GF-D8 (cell line): ENCODE measurements at places on chromosomes 3 and 15.

GRCh38 chr3:1987980-1988379 is 110.7 kb upstream of the CNTN4 start:
- DNase-seq: no peak

GRCh38 chr3:27171113-27171512 is 198.1 kb downstream of the NEK10 start:
- peak; percentile 44 for DNase-seq

GRCh38 chr3:14810801-14811661 is 7.7 kb upstream of the FGD5 start:
- no peak for DNase-seq

DNA sequence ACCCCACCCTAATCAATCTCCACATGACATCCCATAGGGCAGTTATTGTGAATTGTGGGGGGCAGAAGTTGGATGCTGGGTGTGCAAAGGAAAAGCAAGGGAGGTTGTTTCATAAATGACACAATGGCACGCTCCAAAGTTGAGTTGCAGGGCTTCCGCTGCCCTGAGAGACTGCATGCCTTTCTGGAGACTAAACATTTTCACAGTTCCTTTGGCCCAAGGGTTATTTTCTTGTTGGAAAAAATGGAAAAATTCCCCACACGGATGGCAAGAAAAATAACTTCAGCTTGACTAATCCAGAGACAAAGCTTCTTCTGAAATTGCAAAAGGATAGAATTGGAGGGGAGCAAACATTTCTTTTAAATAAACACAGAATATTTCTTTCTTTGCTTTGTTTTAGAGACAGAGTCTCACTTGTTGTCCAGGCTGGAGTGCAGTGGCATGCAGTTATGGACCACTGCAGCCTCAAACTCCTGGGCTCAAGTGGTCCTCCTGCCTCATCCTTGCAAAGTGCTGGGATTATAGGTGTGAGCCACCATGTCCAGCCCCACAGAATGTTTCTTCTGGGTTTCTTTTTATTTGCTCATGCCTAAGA is 19.1 kb upstream of the TPM1 start:
- no peak for DNase-seq

DNA sequence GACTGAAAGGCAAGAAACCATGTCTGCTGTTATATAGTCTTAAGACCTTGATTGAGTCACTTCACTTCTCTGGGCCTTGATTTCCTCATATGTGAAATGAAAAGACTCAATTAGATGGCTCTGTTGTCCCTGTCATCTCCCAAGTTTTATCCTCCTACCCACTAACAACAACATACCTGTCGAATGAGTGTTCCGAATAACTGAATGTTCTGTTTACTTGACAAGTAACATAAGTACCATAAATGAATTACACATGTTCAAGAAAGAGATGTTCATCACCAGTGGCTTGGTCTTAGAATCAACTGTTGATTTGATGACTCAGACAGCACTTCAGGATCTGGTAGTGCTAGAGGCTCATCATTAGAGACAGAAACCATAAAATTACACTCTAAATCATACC is 311.7 kb downstream of the VPS13C start:
- no peak for DNase-seq

GRCh38 chr3:17087509-17087908 is 202.8 kb downstream of the PLCL2 start:
- DNase-seq: no peak

GRCh38 chr3:72388117-72388516 is 460.1 kb downstream of the SHQ1 start:
- no peak for DNase-seq

- no peak for DNase-seq
Measured at GRCh38 chr15:98561169-98561941, 87.0 kb upstream of the IGF1R start.

GRCh38 chr3:117606866-117607265 is 897.3 kb downstream of the TUSC7 start:
- DNase-seq: no peak

DNA sequence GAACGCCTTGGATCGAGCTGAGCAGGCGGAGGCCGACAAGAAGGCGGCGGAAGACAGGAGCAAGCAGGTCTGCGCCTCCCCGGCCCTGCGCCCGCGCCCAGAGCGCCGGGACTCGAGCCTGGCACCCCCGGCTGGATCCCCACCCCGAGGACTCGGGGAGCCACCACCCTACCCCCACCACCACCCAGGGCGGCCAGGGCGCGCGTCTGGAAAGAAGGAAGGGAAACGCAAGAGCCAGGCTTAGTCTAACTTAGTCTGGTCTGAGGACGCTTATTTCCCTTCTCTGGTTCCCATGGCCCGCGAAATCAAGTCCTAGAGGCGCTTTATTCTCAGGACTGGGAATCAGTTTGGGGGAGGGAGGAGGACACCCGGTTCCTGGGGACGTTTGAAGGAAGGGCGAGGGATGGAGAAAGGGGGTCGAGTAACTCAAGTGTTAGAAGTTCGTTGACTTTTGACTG is 359 bp downstream of the TPM1 start:
- DNase-seq: no peak

- no peak for DNase-seq
Measured at GRCh38 chr3:142846779-142847577, 41.9 kb downstream of the PCOLCE2 start.

GRCh38 chr3:47512416-47513124 is 942 bp downstream of the ELP6 start:
- DNase-seq: no peak

- no peak for DNase-seq
Measured at GRCh38 chr3:94226078-94226477, 163.2 kb downstream of the NSUN3 start.

DNA sequence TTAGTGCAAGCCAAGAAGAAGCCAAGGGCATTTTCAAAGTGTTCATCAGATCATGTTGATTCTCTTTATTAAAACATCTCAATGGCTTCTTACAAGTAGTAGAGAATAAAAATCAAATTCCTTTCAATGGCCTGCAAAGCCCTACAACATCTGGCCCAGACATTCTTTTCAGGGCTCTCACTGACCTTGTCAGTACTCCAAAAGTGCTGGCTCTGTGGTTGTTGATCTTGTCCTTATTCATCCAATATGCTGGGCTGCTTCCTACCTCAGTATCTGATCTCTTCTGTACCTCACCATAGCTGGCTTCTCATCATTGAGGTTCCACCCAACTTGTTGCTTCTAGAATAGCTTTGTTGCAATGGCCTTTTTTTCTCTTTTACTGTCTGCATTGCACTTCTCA is 74.0 kb upstream of the SAMMSON start:
- no peak for DNase-seq

DNA sequence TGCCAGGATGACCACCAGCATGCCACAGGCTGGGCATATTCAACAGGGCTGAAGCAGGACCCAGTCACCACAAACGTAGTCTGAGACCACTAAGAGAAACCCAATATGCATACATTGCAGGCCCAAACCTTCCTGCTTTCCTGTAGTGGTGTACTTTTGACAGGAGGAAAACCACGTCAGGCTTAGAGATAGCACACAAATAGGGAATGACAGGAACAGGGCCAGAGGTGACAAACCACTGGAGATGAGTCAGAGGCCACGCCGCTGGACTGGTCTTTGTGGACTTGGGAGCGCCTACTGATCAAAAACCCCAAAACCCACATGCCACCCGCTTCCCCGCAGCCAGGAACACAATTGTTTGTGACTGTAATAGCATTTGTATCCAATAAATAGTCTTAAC is 3.6 kb upstream of the EFCAB12 start:
- no peak for DNase-seq

DNA sequence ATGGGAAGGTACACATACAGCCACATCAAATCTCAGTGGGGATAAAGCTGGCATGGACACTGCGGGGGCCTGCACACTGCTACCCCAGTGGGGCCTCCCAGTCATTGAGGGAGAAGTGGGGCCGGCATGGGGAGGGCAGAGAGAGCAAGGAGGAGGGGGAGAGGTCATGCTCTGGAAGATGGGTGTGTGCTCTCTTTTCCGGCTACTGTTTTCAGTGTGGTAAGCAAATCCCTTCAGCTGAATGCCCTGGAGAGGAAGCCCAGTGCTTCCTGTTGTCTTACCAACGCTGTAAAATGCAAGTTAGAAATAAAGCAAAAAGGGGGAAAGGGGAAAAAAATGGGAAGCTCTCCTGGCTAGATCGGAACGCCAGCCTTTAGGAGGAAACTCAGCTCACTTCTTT is 30.8 kb downstream of the NRROS start:
- no peak for DNase-seq

DNA sequence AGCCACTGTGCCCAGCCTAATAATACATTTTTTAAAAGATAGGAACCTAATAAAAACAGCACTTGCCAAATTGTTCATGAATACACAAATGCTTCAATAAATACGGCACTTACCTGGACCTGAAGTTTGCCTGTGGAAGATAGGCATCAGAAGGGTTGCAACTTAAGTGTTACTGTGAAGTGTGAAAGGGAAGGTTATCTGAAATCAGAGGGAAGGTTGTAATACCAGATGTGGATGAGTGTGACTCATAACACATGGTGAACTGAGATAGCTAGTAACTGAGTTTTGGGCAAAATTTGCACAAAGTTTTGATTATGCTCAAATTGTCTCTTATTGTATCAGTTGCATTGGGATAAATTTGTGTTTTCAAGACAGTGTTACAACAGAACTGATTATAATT is 68.0 kb downstream of the ATP11B start:
- no peak for DNase-seq

DNA sequence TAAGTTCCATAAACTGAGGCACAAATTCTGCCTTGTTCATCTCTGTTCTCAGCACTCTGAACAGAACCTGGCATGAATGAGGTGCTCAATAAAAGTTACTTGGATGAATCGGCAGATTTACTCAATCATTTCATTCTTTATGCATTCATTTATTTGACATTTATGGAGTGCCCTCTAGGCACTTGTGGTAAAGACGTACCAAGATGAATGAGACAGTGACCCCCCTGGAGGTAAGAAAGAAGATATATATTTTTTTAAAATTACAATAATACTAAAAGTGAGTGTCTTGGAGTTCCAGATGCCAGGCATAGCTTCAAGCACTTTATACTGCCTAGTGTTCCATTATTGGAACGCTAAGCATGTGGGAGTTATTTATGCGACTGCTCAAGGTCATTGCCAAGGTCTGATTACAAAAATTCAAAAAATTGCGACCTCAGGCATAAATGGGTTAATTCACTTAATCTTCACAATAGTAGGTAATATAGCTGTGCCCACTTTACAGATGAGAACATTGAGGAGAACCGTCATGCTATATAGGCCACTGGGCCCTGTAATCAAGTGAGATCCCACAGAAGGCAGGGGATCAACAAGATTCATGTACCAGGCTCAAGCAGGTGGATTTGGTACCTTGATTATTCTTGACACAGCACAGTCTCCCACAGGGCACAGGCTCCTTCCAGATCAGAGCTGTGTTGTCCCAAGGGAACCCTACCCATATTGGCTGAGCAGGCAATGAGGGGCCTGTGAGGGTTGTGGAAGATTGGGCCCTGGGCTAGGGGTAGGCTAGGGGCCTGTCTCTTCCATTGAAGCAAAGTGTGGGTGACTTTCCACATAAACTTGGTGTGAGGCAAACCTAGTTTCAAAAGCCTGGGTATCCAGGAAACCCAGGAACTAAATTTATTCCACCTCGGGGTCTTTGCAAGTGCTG is 10.7 kb downstream of the XIRP1 start:
- no peak for DNase-seq

GRCh38 chr3:109372639-109373038 is 35.3 kb upstream of the DPPA4 start:
- DNase-seq: no peak

- DNase-seq: no peak
Measured at GRCh38 chr3:189727158-189727557, 96.0 kb downstream of the TP63 start.

GRCh38 chr15:33027306-33028035 is 167.0 kb downstream of the FMN1 start:
- no peak for DNase-seq

- DNase-seq: no peak
Measured at GRCh38 chr3:143901105-143901504, 52.8 kb upstream of the SLC9A9 start.

DNA sequence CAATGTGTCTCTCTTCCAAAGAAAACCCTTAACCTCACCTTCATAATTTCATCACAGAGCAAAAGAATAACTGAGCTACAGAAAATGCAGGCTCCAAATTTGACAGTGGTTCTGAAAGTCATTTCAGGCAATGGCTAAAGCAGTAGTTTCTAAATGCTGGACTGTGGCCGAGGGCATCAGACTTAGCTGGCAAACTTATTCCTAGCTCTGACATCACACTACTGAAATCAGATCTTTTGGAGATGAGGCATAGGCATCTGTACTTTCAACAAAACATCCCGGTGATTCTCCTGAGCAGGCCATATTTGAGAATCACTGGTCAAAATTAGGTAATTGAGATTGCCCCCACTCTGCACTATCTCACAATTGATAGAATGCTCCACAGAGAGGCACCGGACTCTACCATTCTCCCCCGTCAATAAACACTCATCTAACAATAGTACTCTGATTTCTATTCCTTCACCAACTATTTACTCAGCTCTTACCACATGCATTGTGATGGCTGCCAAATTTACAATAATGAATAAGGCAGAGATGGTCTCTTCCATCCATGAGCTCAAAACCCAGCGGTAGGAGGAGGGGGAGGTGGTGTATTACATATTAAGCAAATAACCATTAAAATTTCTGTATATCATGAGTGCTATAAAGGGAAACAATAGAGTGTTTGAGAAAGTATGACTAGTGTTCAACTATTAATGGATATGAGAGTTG is 57.3 kb upstream of the SPRED1 start:
- no peak for DNase-seq

- no peak for DNase-seq
Measured at GRCh38 chr3:90010341-90010740, 902.9 kb downstream of the EPHA3 start.

- DNase-seq: no peak
Measured at GRCh38 chr15:63834500-63835210, 907 bp upstream of the HERC1 start.

DNA sequence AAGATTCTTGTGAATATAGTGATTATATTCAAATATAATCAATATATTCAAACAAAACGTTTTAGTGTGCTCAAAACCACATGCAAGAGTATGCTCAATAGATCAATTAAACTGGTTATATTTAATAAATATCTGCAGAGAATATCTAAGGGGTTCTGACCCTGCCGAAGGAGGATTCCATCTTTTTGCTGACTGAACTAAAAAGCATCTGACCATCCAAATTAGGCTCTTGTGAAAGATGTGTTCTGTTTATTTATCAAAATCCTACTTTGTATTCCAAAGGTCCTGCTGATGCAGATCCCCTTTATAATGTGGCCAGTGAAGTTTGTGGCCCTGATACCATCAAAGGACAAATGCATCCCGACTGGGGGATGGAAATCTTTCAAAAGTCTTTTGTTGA is 41.8 kb upstream of the ARPIN start:
- DNase-seq: no peak

GRCh38 chr3:133620066-133620784 is 41.5 kb downstream of the TOPBP1 start:
- no peak for DNase-seq

GRCh38 chr3:53729159-53729558 is 117.1 kb downstream of the CHDH start:
- no peak for DNase-seq

DNA sequence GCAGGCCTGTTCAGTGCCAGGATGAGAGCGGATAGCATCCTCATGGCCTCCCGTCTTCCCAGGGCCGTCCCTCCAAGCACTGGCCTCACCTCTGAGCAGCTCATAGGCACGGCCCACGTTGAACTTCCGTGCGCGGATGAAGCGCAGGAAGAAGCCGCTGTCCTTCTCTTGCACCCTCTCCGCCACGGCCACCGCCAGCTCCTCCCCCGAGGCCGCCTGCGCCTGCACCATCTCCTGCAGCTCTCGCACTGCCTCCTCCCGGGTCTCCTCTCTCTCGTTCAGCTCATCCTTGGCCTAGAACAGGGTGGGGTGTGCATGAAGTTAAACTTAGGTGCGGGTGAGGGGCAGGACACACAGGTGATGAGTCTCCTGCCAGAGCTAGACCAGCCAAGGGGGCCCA is 4.3 kb downstream of the RLBP1 start:
- DNase-seq: no peak
